ENCODE measurements at places on chromosomes 2 and 18. TPM values are rescaled to one million over a fixed set of nuclear protein-coding genes. Genes with fewer than 3 reads are reported as not detected.
A peak's percentile ranks its signal among the peaks of the same experiment; 100 is the strongest.

RESP18 gene
- total RNA-seq: not detected

GRCh38 chr2:222653280-222653679, 2.6 kb downstream of the FARSB start:
- DNase-seq: no peak

LOXHD1 gene
- total RNA-seq: not detected

DNA sequence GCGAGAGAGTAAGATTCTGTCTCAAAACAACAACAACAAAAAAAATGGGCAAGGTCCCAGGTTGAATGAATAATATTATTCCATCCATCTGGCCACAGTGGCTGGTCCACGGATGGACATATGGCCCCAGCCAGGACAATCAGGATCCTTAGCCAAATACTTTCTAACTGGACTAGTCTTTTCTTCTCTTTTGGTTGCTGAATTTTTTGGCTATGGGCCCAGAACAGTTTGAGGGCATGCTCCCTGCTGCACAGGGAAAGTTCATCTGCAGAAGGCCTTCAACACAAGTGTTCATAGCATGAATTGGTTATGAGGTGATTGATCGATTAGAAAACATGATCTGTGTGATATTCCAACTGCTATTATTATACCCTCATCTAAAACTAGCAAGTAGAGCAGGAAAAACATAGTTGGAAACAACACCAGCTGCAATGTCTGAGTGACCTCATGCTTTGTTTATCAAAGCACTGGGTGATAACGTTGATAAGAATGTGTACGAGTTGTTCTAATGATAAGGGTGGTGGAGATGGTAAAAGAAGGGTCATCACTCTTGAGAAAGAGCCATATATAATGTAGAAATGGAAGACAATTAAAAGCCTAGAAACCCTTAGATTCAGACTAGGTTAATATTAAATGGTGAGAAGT, 47.8 kb upstream of the RNF103 start:
- no peak for DNase-seq

OTX1 gene
- not detected for total RNA-seq

- no peak for DNase-seq
These were observed 61.9 kb downstream of the EIF5B start for GRCh38 chr2:99399063-99399462.

GRCh38 chr2:37890893-37891495, 34.1 kb upstream of the RMDN2 start:
- no peak for DNase-seq

COLEC11 gene
- total RNA-seq: not detected

DNA sequence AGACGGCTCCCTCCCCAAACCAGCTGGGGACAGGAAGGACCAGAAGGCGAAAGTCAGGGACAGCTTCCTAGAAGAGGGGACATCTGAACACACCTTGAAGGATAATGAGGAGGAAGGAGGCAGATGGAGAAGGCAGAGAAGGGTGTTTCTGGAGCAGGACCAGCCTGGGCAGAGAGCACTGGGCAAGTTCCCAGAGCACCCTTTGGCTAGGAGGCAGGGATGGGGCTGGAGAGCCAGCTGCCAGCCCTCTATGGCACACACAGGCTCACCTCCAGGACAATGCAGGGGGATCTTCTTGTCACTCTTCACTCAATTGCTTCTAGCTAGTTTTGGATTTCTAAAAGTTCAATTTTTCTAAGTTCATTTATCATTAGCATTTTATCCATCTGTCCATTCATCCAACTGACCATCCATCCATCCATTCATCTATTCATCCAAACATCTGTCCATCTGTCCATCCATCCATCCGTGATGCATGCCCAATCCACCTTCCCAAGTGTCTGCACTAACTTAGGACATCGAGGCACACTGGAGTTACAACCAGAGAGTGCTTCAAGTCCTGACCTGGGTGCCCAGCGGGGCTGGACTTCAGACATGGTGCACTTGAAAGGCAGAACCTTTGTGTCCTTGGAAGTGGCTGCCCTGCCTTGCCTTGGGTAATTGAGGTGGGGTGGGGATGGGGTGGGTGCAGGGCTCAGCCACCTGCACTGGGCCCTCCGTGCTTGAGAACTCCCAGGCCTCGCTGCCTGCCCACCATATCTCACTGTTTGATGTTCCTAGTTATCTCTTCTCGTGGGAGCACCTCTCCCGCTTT, 42.5 kb downstream of the INHBB start:
- peak; percentile 54 for DNase-seq

DNA sequence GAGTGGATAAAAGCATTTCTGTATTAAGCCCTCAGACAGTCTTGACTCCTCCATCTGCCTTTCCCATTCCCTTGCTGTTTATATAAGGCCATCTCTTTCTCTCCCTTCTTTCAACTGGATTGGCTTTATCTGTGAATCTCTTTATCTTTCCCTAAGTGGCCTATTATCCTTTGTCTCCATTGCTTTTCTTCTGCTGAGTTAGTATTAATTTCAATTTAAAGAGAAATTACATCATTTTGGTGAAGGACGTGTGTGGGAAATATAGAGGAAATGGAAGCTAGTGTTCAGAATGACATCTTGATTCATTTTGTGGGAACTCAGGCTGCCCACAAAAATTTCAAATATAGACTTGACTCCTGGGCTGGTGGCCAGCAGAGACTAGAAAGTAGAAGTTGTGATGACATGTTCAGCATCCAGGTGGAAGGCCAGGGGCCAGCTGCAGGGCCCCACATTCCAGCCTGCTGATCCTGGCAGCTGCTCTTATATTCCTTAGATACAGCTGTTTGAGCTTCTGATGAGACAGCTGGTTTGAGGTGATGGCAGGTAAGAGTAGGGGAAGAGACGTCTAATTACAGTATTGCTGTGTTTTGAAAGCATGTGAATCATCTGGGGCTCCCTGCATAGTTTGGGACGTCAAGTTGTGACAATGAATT, 52.3 kb downstream of the DIS3L2 start:
- no peak for DNase-seq

DNA sequence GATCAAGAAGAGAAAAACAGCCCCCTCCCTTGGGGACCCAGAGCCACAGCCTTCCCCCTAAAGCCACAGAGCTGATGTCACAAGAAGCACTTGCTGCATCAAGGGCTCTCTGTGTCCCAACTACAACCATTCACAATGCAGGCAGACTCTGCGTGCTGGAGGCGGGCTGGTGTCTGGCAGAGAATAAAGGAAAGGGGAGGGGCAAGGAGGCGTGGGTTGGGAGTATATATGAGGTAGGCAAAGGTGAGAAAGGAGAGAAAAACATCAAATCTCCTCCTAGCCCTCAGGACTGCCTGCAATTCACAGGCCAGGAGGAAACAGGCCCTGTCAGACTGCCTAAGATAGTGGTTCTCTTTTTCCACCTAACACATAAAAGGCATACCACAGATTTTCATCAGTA, 48.8 kb upstream of the IHH start:
- DNase-seq: no peak

NYAP2 gene
- not detected for total RNA-seq

GRCh38 chr18:41745166-41746049, 209.6 kb upstream of the PIK3C3 start:
- DNase-seq: no peak

MOB1A gene
- 81.0 TPM for total RNA-seq

- no peak for DNase-seq
These were observed 74.3 kb upstream of the CCDC150 start for GRCh38 chr2:196565106-196565765.

GRCh38 chr2:45723857-45724256, 72.4 kb downstream of the PRKCE start:
- no peak for DNase-seq

- no peak for DNase-seq
These were observed 3.4 kb downstream of the IRS1 start for GRCh38 chr2:226796012-226796839.

CHAC2 gene
- 2.9 TPM for total RNA-seq
